Heart left ventricle (tissue), 16 donors: ENCODE measurements at places on chromosomes 2 and 18. TPM values are rescaled to one million over a fixed set of nuclear protein-coding genes. Genes with fewer than 3 reads are reported as not detected.

POLE4 gene
- total RNA-seq, result 47.3 TPM

DIPK1C gene
- 6.3 TPM for total RNA-seq

MCEE gene
- total RNA-seq, result 26.4 TPM

- no peak overlapping the region for H3K27ac ChIP-seq
- no peak overlapping the region for H3K4me3 ChIP-seq
- H3K36me3 ChIP-seq, result no peaks in the 10 kb centered on the region
- H3K4me1 ChIP-seq, result no peaks in the 10 kb centered on the region
- no peak for DNase-seq
Measured at GRCh38 chr18:47983055-47983454, 52.6 kb upstream of the SMAD2 start.

- H3K27ac ChIP-seq, result no peak overlapping the region
- H3K27me3 ChIP-seq, result no peaks in the 10 kb centered on the region
- no peaks in the 10 kb centered on the region for H3K36me3 ChIP-seq
- DNase-seq, result no peak
Measured at GRCh38 chr18:69951182-69951581, 3.5 kb upstream of the CD226 start.

DNA sequence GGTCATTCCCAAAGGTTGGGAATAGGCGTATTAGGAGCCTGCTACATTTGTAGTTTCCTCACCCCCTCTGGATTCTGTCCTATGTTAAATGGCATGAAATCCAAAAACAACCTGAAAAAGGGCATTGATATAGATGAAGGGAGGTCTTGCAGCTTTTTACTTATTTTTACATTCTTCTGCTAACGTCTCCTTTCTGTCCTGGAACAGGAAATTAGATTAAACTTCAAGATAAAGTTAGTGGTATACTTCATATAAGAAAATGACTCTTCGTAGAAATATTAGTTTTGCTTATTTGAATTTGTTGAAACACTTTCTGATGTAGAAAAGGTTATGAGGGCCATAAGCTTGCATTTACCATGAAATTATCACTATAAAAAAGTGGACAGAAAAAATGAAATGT lies 694.5 kb downstream of the ADCYAP1 start:
- no peaks in the 10 kb centered on the region for H3K27me3 ChIP-seq
- no peak for DNase-seq
- no peaks in the 10 kb centered on the region for H3K4me1 ChIP-seq
- no peak overlapping the region for H3K27ac ChIP-seq
- H3K4me3 ChIP-seq, result no peak overlapping the region

- no peak for DNase-seq
- no peaks in the 10 kb centered on the region for H3K36me3 ChIP-seq
- no peak overlapping the region for H3K27ac ChIP-seq
- no peaks in the 10 kb centered on the region for H3K27me3 ChIP-seq
- no peaks in the 10 kb centered on the region for H3K4me1 ChIP-seq
- no peak overlapping the region for H3K4me3 ChIP-seq
Measured at GRCh38 chr2:98773907-98774306, 43.0 kb upstream of the MGAT4A start.

DNA sequence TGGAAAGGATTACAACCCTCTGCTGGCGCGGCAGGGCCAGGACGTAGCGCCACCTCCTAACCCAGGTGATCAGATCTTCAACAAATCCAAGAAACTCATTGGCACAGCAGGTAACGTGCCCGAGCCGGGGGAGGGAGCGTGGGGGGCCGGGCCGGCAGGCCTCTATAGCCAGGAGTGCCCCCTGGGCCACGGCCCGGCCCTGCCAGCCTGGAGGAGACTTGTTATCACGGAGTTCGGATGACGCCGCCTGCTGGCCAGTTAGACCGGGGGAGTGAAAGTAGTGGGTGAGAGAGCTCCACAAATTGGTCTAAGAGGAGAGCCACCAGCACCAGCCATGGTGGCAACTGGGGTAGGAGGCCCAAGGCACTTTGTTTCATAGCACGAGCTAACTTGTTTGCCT lies 8.6 kb upstream of the TMEM214 start:
- H3K27ac ChIP-seq, result no peak overlapping the region
